ENCODE measurements at places on chromosomes 4 and X.
A peak's percentile ranks its signal among the peaks of the same experiment; 100 is the strongest.

DNA sequence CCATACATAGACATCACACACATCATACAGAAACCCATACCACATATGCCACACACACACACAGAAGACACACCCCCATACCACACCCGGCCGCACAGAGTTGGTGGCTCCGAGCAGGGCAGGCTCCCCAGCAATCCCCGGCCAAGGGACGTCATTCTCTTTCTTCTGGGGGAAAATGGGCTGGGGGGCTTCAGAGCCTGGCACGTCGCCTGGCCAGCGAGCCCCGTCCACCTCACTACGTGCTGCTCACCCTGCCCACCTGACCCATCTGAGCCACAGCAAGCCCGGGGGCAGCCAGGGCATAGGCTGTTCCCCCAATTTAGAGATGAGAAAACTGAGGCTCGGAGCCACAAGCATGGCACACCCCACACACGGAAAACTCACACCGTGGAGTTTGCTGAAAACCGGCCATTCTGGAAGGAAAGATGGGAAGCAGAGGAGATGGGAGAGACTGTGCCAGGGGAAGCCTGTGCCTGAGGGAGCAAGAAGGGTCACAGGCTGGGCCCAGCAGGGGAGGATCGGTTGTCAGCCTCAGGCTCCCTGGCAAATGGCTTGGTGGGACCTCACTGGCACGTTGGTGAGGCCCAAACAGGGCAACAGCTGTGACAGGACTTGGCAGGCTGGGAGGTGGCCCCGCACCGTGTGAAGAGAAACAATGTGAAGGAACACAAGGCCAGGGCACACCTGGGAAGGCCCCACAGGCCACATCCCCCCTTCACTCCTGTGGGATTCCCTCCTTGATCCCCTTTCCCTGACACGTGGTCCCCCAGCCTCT lies 73.2 kb downstream of the JAKMIP1 start:
- DNase-seq, result no peak

- no peak for DNase-seq
These were observed 240.8 kb upstream of the ANXA3 start for GRCh38 chr4:78310740-78311115.

GRCh38 chr4:38989487-38989886 lies 42.7 kb downstream of the TMEM156 start:
- no peak for DNase-seq

DNA sequence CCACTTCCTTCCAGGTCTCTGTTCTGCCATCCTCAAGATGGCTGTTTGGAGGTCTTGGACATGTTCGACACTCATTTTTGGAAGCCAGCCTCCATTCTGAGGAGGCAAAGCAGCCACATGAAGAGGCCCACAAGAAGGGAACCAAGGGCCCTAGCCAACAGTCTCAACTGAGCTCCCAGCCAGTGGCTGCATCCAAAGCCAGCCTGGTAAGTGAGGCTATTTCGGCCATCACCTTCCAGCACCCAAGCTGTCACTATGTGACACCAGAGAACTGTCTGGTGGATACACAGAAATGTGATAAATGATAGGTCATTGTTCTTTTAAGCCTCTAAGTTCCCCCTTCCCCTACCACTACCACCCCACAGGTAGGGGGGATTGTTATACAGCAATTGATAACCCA lies 127.2 kb downstream of the NPNT start:
- DNase-seq, result no peak

DNA sequence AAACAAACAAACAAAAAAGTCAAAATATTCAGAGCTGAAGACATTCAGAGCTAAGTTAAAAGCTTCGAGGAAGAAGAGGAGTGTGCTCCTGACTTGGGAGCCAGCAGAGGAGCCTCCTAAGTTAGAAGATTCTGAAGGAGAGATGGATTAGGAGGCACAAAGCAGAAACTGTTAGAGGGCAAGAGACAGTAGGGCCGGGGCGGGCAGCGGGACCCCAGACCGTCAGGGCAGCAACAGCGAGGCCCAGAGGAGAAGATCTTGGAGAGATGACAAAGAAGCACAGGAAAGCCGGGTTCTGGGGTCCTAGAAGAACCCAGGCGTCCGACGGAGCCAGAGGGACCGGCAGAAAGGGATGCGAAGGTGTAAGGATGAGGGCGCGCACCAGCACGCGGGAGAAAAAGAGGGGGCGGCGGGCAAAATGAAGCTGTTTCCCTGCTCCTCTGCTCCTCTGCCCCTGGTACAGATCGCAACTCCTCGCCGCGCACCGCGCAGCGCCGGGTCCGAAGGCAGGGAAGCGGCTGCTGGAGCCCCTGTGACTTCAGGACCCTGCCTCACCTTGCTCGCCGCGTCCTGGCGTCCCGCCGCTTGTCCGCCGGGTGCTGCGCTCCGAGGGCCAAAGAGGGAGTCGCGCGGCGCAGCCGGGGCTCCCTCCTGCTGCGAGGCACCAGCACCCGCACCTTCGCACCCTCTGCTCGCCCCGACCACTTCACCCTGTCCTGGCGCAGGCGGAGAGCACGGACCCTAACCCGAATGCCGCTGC lies 477 bp downstream of the KLHL13 start:
- DNase-seq, result no peak

DNA sequence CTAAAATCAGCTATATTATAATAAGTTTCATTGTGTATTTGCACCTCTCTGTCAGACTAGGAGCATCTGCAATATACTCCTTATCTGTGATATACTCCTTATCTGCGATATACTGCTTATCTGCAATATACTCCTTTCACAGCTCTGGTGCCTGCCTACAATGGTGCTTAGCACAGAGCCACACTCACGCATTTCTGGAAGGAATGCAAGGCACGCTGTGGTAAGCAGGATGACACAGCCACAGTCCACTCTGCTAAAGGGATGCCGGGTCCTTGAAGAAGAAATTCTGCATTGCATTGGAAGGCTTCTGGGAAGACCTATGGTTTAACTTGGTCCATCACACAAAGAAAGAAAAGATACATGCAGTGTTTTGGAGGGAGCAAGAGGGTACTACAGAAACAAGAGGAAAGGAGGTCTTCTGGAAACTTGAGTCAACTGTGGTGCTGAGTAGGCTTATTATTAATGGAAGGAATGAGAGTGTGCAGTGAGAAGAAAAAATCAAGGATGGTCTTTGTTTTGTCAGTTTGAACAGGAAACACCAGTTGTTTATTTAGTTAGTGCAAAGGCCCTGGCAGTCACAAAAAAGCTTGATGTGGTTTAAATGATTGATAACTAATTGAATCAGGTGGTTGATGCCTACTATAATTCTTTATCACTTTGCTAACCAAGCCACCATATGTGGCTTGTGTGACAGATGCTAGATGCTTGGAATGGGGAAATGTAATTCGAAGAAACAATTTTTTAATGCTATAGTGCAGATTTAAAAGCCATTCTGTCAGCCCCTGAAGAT lies 342.3 kb downstream of the GRXCR1 start:
- DNase-seq, result no peak

DNA sequence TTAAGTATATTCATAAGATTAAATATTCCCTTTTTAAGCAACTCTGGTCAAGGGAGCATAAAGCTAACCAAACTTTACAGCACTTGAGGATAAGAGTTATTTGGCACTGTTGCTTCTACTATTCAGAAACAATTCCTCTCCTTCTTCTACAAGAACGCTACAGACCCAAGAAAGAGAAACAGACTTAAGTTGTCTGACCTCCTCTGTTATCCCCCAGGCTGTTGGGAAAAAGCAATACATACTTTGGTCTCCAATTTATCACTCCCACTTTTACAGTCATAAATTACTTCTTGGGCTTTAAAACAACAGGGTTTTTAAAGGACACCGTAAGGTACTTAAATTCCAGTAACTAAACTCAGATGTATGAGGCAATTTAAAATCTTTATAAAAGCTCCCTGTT lies 147.4 kb downstream of the COL25A1 start:
- DNase-seq, result no peak

GRCh38 chr4:186534056-186534455 lies 21.3 kb downstream of the MTNR1A start:
- no peak for DNase-seq

DNA sequence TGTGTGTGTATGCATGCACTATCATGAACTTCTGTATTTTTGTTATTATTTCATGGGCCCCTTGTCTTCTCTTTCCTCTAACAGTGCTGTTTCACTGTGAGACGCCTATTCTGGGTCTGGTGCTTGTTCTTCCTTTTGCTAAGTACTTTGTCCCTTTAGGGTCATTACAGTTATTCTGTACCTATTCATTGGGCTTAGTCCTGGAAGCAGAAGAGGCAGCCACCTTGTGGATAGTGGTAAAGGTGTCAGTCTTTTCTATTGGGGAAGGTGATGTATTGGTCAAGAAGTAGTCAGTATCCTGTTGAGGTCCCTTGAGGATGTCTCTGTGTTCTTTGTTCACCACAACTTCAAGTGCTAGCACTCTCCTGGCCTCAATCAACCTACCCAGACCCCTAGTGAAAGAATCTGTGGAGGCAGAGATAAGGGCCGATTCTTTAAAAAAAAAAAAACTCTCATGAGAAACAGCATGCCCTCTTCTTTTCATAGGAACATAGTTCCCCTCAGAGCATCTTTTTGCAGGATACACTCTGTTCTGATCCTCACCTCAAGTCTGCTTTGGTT lies 593.8 kb downstream of the SPRY1 start:
- peak; percentile 73 for DNase-seq

GRCh38 chr4:168673476-168673875 lies 176.6 kb downstream of the PALLD start:
- no peak for DNase-seq

- DNase-seq, result no peak
These were observed 11.3 kb upstream of the RAB40A start for GRCh38 chrX:103530545-103530944.

DNA sequence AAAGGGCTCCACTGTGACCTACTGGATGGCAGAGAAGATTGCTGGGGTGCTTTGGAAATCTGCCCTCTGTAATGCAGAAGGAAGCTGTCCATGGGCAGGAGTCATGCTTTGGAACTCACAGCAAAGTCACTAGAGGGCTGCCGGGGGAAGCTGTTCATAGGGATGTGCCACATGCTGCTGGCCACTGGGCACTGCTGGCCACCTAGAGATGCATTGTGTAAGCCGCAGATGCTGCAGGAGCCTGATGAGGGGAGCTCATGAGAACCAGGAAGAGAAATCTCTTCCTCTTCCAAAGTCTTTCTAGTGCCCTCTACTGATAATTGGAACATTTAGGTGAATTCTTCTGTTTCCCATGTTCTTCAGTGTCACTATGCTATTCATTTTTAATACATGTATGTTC lies 31.2 kb upstream of the UXT start:
- DNase-seq, result no peak

DNA sequence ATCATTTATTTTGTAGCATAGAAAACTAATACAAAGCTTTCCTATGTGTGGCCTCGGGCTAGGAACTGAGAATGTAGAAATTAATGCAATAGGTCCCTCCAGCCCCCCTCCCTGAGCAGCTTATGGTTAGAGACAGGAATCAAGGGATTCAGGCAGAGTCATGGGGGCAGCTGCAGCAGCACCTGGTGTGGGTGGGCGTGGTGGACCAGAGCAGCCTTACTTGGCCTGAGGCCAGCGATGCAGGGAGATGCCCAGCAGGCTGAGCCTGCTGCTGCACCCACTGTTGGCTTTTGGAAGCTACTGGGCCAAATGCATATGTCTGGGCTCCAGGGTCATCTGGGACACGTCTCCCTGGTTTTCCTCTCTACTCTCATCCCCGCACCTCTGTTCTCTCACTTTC lies 74.0 kb downstream of the STK32B start:
- DNase-seq, result no peak

DNA sequence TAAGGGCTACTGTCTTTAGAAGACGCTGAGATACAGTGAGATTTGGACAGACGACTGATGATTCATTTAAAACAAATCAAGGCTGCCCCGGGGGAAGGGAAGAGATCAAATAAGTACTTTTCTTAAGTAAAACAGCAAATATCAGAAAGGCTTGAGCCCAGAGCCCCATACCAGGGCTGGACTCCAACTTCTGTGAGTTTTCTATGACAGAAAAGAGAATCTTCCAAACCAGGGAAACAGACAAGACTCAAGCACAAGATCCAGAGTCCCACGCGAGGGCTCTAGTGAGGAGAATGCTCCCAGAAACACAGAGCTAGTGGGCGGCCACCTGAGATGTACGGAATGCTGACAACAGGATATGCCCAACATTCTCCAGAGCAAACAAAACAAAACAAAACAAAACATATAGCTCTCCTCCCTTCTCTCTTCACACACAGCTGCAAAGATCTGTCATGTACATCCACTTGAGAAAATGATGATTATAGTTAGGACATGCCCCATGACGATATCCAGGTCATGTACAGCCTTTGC lies 13.1 kb downstream of the ACSL1 start:
- DNase-seq, result no peak

- no peak for DNase-seq
These were observed 147.9 kb downstream of the CHIC2 start for GRCh38 chr4:53916431-53916889.

DNA sequence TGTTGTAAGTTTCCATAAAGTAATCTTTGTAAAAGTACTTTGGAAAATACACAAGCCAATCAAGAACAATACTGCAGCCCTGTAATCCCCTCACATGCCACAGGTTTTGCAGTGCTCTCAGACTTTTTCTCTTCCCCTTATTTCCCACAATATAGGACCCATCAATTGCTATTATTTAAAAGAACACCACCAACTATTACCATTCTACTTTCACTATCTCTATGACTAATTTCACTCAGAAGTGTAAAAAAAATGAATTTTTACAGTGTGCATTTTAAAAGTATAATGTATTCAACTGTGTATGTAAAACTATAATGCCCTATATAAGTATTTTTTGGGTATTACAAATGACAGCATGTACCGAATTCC lies 1.7 kb downstream of the ATP8A1 start:
- DNase-seq, result no peak

DNA sequence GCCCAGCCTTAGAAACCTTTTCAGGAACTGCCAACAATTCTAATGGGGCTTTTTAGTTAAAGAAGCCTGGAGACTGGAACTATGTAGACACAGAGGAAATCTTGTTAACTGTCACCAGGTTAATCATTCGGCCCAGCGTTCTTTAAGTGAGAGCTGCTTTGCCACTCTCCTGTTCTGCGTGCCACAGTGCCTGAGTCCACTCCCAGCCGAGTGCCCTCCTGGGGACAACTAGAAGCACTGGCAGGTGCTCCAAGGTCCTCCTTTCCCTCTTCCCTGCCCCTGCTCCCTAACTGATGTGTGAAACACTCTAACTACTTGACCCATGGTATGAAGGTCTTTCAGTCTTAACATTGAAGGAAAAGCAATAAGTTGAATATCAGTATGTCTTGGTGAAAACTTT lies 151.2 kb upstream of the TLL1 start:
- no peak for DNase-seq

DNA sequence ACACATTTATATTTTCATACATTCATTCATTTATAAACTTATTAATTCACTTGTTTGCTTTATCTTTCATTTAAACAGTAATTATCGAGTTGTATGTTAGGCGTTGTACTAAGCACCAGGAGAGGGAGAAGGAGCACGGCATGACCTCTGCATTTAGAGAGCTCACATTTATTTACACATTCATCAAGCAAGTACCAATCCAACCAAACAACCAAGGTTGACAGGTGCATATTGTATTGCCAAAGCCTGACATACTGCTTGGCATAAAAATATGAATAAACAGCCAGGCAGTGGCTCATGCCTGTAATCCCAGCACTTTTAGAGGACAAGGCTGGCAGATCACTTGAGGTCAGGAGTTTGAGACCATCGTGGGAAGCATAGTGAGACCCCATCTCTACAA lies 37.0 kb upstream of the CLNK start:
- no peak for DNase-seq

All from CMK (cell line).